ENCODE measurements at places on chromosomes 3 and 15. TPM values are rescaled to one million over a fixed set of nuclear protein-coding genes. Genes with fewer than 3 reads are reported as not detected.

DNA sequence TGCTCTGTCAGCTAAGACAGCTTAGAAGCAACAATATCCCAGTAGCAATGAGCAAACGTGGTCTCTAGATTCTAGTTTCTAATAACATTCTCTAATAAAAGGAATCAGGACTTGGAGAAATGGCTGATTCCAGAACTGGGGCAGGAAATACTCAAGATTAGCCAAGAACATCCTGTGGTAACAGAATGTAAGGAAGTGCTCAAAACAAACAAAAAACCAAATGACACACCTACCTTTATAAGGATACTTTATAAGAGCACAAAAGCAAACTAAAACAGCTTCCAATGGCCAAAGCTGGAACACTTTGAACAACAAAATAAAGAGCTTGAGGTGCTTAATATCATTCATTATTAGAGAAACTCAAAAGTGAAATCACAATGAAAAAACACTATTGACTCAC, 33.1 kb upstream of the EIF5A2 start:
- H3K4me1 ChIP-seq = no peaks in the 10 kb centered on the region
- H3K4me3 ChIP-seq = no peak overlapping the region
- no peak overlapping the region for H3K27ac ChIP-seq
- H3K36me3 ChIP-seq = no peaks in the 10 kb centered on the region

DNA sequence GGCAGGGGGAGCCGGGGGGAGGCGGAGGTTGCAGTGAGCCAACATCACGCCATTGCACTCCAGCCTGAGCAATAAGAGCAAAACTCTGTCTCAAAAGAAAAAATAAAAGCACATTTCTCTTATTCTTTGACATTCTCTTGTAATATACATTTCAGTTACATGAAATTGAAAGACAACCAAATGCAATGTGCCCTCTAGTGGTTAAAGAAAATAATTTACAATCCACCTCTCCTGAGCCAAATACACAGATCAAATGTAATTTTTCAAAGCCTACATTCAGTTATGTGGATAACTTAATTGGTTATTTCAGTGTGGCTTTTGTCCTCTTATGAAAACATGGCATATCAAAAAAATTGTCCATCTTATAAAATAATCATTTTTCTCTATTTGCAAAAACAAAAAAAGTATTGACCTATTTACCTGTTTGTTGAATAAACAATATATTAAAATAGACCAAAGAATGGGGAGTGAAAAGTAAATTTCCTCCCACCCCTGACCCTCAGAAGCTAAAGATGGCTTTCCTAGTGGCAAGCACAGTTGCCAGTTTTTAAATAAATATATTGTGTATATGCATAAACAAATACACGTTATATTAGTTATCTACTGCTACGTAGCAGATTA, 14.2 kb upstream of the U2SURP start:
- H3K36me3 ChIP-seq = no peaks in the 10 kb centered on the region
- H3K27me3 ChIP-seq = no peaks in the 10 kb centered on the region
- H3K27ac ChIP-seq = no peak overlapping the region
- DNase-seq = no peak

DNA sequence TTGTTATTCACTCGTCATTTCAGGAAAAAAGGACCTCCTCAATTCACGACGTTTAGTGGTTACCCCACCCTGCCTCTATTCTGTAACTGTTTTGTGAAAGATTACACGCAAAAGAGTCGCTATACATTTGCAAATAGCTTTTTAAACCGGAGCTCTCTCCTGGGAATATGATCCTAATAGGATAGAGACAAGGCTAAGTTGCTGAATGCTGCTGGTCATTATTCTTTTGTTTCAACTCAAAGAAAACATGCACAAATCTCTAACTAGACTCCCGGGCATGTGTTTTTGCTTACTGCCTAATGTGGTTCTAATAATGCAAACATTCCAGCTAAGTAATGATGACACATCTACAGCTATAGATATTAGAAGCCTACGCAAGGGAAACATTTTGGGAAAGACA, 214.6 kb upstream of the MDFIC2 start:
- no peaks in the 10 kb centered on the region for H3K4me1 ChIP-seq
- no peaks in the 10 kb centered on the region for H3K27me3 ChIP-seq

- H3K4me1 ChIP-seq = no peaks in the 10 kb centered on the region
- no peak overlapping the region for H3K27ac ChIP-seq
- H3K27me3 ChIP-seq = no peaks in the 10 kb centered on the region
- DNase-seq = no peak
These were observed 195.2 kb upstream of the MME start for GRCh38 chr3:154884952-154885351.

The GABRR3 gene
- total RNA-seq = not detected

The RBP2 gene
- total RNA-seq = not detected

DNA sequence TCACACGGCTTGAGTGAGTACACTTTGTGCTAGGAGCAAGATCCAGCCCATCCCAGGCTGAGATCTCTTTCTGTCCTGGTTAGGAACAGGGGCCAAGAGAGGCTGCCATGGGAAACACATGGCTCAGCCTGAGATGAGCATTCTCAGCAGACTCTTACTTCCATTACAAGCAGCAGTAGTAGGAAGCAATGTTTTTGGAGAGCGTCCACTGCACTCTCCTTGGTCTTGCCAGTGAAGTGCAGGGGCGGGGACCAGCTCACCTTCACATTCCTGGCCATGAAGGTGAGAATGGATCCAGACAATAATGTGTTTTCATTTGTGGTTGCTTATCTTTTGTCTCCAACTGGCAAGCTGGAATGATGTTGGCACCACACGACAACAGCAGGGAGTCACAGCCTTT, 24.7 kb downstream of the ZNF80 start:
- no peaks in the 10 kb centered on the region for H3K36me3 ChIP-seq
- H3K27ac ChIP-seq = no peak overlapping the region
- H3K4me3 ChIP-seq = no peak overlapping the region

Data from uterus (tissue), 4 donors.